ENCODE measurements at places on chromosomes 2 and 18. TPM values are rescaled to one million over a fixed set of nuclear protein-coding genes. Genes with fewer than 3 reads are reported as not detected.

Gene RAB6C
- polyA plus RNA-seq: 0.09 TPM

Gene LCT
- not detected for polyA plus RNA-seq

GRCh38 chr18:60809937-60810336 is 437.4 kb upstream of the MC4R start:
- DNase-seq: no peak

- no peak for DNase-seq
Observed at GRCh38 chr18:11859903-11860407, 8.7 kb downstream of the CHMP1B start.

GRCh38 chr2:231648579-231649174 is 56.0 kb downstream of the TEX44 start:
- no peak for DNase-seq

DNA sequence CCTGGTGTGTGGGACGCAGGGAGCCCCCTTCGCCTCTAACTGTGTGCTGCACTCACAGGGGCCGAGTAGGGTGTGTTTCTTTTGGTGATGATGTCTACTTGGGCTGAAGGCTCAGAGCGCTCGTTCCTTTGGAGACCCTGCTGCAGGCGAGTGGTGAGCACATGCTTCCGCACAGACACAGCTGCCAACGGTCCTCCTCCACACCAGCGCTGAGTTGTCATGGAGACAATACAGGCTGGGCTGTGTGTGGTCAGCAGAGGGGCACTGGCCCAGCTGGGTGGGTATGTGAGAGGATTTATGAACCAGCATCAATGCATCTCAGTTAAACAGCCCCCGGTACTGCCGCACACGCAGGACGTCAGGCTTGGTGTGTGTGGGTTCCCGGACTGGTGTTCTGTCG is 143.5 kb downstream of the SH3RF3 start:
- no peak for DNase-seq

GRCh38 chr2:60313470-60314172 is 239.8 kb downstream of the BCL11A start:
- DNase-seq: no peak

DNA sequence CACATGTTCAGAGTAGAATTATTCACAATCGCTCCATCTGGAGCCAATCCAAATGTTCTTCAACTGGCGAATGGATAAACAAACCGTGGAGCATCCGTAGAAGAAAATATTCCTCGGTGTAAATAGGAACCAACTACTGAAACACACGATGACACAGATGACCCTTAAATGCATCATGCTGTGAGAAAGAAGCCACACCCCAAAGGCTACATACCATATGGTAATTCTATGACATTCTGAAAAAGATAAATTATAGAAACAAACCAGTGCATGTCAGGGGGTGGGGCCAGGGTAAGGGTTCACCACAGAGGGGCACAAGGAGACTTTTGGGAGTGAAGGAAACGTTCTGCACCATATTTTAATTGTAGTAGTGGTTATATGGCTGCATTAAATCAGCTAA is 312.2 kb upstream of the SMIM21 start:
- no peak for DNase-seq

Data from naive thymus-derived CD4-positive, alpha-beta T cell (primary cell).